ENCODE measurements at places on chromosomes 11 and 22.

GRCh38 chr22:36870250-36870649 lies 9.4 kb downstream of the NCF4 start:
- no peak overlapping the region for H3K27ac ChIP-seq
- no peak overlapping the region for H3K4me3 ChIP-seq
- H3K36me3 ChIP-seq = no peaks in the 10 kb centered on the region
- H3K4me1 ChIP-seq = no peaks in the 10 kb centered on the region
- no peaks in the 10 kb centered on the region for H3K27me3 ChIP-seq

- H3K4me3 ChIP-seq = peak overlapping the region; percentile 34
- H3K27me3 ChIP-seq = peaks cover 36% of the 10 kb centered on the region
- no peaks in the 10 kb centered on the region for H3K36me3 ChIP-seq
Observed at GRCh38 chr11:44315947-44316658, 6.2 kb upstream of the ALX4 start.

DNA sequence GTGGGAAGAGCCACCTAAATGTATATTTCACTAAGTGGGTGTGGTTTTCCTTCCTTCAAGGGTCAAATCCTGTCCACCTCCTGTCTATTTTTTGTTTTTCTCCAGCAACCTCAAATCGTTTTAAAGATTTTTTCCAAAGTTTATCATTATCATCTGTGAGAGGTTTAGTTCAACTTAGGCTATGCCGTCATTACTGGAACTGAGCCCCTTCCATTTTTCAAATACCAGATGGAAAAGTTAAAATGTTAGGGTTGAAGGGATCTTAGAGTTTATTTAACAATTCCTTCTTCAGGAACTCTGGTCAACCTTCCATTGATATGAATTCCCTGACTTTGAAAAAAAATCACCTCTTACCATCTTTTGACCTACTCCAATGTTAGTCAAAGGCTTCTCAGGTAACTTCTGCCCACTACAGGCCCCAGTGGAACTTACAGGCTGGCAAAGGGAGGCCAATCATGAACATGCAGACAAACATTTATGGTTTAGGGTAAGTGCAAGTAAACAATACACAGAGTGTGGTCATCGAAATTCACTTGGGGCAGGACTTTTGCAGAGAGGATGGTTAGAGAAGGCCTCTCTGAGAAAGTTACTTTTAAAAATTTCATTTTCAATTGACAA lies 45.2 kb downstream of the SYN3 start:
- no peaks in the 10 kb centered on the region for H3K4me1 ChIP-seq
- no peak overlapping the region for H3K27ac ChIP-seq
- H3K27me3 ChIP-seq = no peaks in the 10 kb centered on the region

GRCh38 chr11:68798221-68798813 lies 43.4 kb downstream of the CPT1A start:
- no peaks in the 10 kb centered on the region for H3K4me1 ChIP-seq
- H3K36me3 ChIP-seq = peaks cover 84% of the 10 kb centered on the region
- H3K27ac ChIP-seq = no peak overlapping the region
- no peaks in the 10 kb centered on the region for H3K27me3 ChIP-seq

GRCh38 chr11:100630898-100631297 lies 56.2 kb upstream of the ARHGAP42 start:
- DNase-seq = no peak
- no peaks in the 10 kb centered on the region for H3K4me1 ChIP-seq
- H3K36me3 ChIP-seq = no peaks in the 10 kb centered on the region
- no peak overlapping the region for H3K27ac ChIP-seq
- no peaks in the 10 kb centered on the region for H3K27me3 ChIP-seq

Measured in ascending aorta (tissue), 2 donors.